Stimulated activated CD4-positive, alpha-beta T cell treated with anti-CD3 and anti-CD28 coated beads, Interleukin-2, amount 100 ng/mL, for 24 hours (primary cell): ENCODE measurements at places on chromosomes 2 and 18.

DNA sequence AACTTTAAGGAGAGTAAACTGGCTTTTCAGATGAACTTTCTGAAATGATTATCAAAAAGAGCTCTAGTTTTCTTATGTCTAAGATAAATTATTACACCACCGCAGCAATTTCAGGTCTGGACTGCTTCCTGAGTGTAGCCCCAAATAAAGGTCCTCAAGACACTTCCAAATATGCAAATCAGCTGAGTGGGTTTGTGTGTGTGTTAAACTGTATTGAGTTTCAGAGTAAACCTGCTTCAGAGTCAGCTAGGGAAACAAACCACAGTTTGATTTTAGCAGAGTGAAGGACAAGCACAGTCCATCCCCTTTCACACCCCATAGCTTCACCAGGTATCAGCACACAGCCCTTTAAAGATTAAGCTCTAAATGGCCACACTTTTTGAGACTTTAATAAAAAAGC lies 168.7 kb downstream of the NRXN1 start:
- no peak for DNase-seq

DNA sequence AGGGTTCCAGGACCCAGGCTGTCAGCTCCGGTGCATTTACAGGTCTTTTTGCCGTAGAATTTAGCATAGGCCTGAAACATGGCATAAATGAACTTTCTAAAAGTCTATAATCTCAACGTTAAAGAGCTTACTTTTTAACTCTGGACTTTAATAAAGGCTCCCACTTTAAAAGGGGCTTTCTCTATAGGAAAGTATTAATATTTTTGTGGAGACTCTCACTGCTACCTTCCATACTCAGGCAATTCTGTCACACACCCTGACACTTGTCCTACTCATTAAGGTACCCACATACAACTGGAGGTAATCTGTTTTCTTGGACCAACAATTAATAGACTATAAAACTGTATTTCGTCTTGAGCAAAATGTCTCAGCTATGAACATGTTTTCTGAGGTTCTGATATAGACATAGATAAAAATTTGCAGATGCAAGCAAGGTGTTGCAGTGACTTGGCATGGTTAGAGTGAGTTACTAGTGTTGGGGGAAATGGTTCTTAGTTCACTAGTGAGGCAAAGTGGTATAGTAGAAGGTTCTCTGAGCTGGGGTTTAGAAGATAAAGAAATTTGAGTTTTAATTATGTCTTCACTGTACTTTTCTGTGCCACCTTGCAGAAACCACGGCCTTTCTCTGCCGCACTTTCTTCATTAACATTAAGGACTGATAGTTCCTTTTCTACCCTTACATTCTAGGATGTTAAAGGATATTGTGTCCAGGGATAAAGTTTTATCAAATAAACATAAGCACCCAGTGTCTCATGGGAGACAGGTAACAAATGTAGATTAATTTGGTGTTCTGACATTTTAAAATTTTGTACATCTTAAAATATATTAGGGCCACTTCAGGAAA lies 10.8 kb upstream of the NR4A2 start:
- DNase-seq, result no peak

DNA sequence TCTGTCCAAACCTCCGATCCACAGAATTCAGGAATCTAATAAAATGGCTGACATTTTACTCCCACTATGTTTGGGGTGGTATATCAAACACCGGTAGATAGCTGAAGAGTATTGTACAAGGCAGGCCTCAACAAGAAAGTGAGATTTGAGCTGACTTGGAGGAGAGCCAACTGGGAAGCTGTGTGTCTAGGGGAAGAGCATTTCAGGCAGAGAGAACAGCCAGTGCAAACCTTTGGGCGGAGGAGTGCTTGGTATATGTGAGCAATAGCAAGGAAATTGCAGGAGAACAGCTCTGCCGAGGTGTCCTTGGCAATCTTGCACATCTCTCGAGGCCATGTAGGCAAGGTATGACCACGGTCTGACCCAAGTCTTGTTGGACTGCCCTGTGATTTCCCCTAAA lies 1.8 kb upstream of the MERTK start:
- DNase-seq, result no peak

GRCh38 chr2:120898961-120899750 lies 163.5 kb downstream of the GLI2 start:
- DNase-seq, result no peak

- no peak for DNase-seq
These were observed 1290.7 kb downstream of the SUCLG1 start for GRCh38 chr2:83168377-83168776.

DNA sequence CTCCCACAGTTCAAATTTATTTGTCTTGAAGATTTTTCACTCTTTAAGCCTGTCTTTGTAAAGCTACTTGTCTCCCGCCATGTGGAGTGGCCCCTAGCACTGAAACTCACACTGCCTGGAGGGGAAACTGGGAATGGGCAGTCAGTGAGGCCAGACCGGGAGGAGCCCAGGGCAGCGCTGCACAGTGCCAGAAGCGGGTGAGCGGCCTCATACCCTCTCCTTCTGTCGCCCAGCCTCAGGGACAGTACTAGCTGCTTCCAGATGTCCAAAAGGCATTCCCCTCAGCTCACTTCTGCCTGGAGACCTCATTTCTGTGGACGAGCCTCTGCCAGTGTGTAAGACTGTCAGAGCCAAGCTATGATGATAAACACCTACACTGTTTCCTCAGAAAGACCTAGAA lies 79.9 kb downstream of the SEPTIN10 start:
- no peak for DNase-seq

GRCh38 chr18:3492721-3493120 lies 42.7 kb downstream of the TGIF1 start:
- DNase-seq, result no peak

DNA sequence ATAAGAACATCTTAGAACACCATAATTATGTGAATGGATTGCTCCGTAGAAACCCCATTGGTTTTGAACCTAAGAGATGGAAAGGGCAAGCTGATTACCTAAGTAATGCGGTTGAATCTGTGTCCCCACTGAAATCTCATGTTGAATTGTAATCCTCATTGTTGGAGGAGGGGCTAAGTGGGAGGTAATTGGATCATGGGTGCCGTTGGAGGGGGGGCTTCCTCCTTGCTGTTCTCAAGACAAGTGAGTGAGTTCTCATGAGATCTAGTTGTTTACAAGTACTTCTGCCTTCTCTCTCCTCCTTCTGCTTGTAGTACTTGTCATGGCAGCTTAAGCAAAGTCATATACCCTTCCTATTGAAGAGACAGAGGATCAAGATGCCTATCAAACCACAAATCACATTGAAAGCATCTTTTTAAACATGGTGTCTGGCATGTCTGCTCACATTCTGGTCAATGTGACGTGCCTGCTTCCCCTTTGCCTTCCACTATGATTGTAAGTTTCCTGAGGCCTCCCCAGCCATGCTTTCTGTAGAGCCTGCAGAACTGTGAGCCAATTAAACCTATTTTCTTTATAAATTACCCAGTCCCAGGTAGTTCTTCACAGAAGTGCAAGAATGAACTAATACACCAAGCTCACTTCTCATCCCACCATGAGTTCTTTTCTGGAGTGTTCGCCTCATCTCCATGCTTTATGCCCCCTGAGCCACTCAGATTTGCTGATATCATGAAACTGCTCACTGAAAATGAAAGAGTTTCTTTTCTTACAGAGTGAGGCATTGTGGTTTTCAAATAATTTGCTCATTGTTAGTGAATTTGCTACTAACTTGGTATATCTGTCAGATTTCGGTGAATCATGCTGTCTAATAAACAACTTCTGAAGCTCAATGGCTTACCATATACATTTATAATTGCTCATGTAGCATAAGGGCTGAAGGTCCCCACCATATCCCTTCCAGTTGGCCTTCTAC lies 23.6 kb downstream of the KCNE4 start:
- DNase-seq, result no peak

- no peak for DNase-seq
These were observed 744.5 kb upstream of the LINC00305 start for GRCh38 chr18:64893349-64893748.

- DNase-seq, result no peak
These were observed 107.1 kb downstream of the LYPD6B start for GRCh38 chr2:149145314-149146295.

- DNase-seq, result peak; percentile 2
These were observed 800.1 kb downstream of the SATB2 start for GRCh38 chr2:198657512-198658121.

DNA sequence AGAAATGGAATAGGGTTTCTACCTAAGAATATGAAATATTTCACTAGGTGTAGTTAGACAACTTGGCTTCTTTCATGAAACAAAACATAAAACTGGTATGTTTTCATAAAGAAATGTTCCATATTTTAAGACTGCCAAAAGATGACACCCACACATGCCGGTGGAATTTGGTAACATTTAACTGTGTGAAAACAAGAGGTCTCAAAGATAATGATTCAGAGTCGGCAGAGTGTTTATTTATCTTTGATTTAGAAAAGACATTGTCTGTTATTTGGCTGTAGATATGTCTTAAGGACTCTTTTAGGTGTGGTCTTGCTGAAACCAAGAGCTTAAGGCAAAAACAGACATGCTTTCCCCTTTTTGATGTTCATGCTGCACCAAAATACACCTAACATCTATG lies 63.5 kb upstream of the FN1 start:
- no peak for DNase-seq

- no peak for DNase-seq
These were observed 252.8 kb downstream of the MTX2 start for GRCh38 chr2:176521878-176522670.

GRCh38 chr2:74428675-74429074 lies 7.1 kb downstream of the WDR54 start:
- no peak for DNase-seq

DNA sequence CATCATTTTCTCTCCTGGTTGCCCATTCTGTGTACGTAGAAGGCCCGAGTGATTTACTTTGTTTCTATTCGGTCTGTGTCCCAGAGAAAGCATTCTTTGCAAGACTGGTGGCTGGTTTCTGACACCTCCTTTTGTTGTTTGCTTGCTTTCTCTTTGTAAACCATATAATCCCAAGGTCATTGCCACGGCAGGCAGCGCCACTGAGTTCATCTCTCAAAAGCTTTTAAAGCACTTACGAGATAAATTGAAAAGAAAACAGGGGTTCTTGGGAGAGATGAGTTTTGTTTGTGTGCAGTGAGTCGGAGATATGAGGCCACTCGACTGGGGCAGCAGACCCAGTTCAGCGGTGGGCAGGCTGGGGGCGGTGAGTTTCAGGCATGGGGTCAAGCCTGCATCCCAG lies 137.6 kb downstream of the NCK2 start:
- no peak for DNase-seq

- DNase-seq, result no peak
These were observed 498.4 kb downstream of the XIRP2 start for GRCh38 chr2:167386694-167387093.
